ENCODE measurements at places on chromosomes 6 and 20.

DNA sequence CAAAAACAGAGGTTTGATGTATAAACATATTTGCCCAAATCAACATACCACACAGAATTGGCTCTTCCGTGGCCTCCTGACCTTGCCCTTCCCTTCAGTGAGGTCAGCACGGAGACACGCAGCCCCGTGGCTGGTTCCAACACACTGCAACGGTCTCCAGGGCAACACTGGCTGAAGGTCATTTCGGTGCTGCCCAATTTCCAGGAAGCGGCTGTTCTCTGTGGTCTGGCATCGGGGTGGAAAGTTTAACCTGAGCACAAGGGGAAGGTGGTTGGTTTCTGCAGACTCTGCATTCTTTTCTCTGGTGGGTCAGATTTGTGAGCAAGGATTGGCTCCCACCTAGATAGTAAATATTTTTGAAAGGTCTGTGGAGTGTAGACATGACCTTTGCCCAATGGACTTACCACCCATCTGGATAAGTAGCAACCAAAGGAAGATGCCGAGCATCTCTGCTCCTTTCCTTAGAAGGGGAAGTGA is 177.6 kb upstream of the PHACTR1 start:
- DNase-seq = no peak

DNA sequence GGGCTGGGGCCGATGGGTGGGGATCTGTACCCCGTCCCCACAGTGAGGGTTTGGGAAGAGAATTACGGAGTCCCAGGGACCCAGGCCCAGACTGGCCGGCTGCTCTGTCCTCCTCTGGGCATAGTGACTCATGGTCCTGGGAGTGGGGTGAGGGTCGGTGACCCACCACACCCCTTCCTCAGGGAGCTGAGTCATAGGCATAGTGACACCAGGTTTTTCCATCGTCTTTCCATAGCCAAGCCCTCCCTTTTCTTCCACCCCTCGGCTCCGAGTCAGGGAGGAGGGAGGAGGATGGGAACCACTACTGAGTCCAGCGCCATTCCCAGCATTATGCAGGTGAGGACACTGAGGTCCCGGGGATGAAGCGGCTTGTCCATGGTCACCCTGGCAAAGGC is 8.9 kb downstream of the CYP21A2 start:
- DNase-seq = peak; percentile 32

DNA sequence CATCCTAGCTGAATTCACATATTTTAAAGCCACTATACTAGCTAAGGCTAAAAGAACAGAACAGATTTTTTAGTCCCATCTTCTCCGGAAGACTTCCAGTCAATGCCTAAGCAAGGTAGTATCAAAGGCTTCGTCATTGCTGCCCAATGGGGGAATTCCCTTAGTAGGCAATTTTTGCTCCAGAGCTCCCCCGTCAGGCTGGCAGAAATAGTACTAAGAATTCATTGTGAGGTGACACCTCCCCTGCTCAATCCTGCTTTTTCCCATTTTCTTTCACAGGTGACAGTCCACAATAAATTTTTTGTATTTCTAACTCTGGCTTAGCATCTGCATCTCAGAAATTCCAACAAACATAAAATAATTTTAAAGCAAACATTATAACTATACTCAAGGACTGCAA is 52.8 kb upstream of the SRSF6 start:
- DNase-seq = no peak

- no peak for DNase-seq
These were observed 31.1 kb downstream of the DOP1A start for GRCh38 chr6:83098589-83098988.

DNA sequence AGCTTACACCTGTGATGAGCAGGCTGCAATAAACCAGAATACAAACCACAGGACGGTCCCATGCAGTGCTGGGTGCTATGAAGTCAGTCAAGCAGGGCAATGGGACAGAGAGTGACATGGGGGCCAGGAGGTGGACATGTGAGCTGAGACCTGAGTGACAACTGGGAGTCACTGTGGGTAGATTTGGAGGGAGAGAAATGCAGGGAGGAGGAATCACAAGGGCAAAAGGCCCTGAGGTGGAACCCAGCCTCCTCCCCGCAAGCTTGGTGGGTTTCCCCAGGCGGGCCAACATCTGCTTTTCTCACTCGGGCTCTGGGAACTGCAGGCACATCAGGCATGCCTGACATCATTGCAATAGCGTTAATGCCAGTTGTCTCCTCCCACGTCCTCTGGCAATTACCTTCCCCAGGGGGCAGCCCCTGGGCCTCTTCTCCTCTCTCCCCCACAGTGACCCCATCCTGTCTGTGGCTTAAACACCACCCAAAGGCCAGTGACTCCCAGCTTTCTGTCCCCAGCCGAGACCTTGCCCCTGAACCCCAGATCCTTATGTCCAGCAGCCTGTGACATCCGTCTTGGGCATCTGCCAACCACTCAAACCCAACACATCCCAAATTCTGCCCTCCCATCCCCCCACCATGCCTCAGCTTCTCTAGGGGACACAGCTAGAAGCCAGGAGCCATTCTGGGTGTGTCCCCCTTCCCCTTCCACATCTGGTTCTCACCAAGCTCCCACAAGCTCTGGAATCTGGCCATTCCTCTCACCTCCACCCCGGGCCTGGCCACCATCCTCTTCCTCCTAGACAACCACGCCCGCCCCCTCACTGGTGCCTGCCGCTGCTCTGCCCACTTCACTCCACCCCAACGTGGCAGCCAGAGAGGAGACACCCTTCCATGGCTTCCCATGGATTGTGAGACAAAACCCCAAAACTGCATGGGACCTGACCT is 28.2 kb downstream of the PDRG1 start:
- no peak for DNase-seq

DNA sequence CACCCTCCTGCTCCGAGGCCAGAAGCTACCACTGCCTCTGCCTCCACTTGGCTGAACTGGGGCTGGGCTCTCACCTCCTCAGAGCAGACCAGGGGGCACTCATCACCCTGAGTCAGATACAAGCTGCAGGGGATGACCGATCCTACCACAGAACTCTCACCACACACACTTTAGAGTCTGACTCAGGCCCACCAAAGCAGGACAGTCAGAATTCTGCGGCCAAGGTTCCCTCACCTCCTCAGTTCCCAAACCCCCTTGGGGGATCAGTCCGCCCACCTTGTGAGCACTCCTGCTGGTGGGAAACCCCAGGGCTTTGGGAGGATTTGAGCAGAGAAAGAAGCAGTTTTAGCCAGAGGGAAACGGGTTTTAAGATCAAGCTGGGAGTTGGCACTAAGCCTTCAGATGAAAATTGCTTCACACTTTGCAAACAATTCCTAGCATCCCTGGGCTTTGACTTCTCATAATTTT is 587.8 kb upstream of the JAG1 start:
- DNase-seq = no peak
